HFF-Myc (cell line): ENCODE measurements at places on chromosomes 2 and 18.

DNA sequence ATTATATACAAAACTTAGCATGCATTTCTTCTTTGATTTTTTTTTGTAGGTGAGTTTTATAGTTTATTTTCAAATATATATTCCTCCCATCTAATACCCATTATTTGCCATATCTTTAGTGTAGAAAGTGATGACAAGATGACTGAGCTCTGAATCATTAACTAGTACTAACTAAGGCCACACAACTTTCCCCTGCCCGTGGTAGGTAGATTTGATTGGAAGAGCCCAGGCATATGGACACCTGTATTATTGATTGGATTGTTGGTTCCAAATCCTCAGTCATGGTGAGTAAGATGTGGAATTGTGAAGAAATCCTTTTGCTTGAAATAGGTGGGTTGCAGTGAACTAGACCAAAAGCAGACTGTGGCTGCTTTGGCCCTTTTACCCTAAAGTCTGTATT, 54.8 kb downstream of the ABI2 start:
- DNase-seq, result no peak

DNA sequence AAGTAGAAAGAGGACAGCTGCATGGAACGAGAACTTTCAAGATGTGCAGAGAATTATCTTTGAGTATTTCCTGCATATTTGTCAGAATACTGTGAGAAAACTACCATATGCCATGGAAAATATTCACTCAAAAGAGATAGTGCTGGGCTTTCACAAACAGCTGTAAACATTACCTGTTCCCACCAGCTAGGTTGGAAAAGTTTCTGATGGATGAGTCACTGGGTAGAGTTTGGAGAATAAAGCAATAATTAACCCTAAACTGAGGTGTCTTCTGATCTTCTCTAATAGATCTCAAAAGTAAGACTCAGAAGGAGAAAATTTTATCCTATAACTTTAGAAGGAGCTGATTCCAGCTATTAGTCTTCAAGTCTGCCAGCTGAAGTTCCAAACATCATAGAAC, 3.9 kb upstream of the FSIP2 start:
- no peak for DNase-seq

DNA sequence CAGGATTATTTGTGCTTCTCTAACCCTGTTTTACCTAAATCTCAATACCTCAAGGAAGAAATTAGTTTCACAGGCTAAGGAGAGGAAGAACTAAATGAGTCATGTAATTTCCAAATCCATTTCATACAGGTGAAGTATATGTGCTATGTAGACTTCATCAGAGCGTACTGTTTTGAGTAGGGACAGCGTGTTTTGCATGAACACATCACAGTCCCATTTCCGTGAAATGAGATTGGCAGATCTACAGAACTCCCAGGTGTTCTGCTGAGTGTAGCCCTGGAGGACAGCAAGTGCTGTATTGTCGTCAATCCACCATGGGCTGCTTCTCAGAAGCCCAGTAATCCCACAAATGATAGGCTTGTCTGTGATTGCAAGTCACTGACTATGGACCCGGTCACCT, 97.7 kb downstream of the XRCC5 start:
- DNase-seq, result no peak

GRCh38 chr2:52395912-52396311, 1364.0 kb upstream of the NRXN1 start:
- DNase-seq, result no peak

- DNase-seq, result no peak
Measured at GRCh38 chr2:212402316-212402715, 136.3 kb downstream of the ERBB4 start.

DNA sequence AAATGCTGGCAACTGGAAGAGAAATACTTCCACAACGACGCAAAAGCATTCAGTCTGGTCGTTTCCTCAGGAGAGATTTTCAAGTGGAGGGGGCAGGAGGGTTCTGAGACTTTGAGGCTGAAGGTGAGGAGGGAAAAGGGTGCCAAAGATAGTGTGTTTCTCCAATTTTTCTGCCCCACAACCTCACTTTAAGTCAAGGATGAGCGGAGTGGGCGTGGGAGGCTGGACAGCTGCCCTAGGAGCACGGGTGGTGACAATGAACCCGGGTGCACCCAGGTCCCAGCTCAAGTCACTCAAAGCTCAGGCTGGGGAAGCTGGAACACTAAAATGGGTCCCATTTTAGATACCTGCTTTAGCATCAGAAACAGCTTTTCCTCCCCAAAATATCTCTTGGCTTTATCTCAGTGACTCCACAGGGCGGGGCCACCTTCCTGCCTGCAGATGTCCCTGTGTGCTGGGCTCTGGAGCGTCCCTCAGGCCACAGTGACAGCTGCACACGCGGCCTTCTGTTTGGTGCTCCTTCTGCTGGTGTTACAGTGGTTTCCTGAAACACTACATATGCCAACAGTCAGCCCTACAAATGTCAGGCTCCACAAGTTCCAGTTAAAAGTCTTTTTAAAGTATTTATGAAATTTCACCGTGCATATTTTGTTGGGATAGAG, 1.4 kb upstream of the MBP start:
- DNase-seq, result no peak

DNA sequence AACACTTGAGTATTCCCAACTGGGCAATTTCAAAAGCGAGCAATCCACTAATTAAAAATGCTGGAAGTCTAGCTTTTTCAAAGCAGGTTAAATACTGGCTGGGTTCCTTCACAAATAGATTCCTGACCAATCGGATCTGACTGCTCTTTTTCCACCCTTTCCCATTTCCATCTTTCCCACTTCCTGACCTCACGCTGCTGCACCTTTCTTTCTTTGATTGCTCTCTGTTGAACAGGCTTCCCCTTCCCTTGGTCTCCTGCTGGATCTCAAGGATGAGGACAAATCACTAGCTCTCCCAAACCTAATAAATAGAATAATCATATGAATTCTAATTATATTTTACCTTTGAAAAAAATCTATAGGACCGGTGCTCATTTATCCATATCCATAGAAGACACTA, 121.2 kb downstream of the TCF4 start:
- DNase-seq, result no peak

GRCh38 chr2:108587621-108588020, 53.4 kb downstream of the LIMS1 start:
- no peak for DNase-seq

- no peak for DNase-seq
Measured at GRCh38 chr2:179277429-179278196, 13.0 kb upstream of the SESTD1 start.

- no peak for DNase-seq
Measured at GRCh38 chr2:72289736-72290135, 142.1 kb upstream of the CYP26B1 start.

DNA sequence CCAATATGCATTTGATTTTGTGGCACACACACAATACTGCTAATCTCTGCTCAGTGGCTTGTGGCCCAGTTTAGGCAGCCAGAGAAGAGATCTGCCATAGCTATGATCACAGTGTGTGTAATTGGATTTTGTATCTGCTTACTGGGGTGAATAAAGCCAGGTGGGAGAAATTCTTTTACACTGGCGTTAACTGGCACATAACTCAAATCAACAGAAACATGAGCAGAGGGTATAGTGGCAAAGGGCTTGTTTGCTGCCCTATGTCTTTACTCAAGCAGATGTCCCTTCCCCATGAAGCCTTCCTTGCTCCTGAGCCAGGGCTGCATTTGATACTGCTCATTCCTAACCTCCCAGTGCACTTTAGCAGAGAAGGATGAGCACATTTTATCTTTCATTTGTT, 28.5 kb downstream of the STON1 start:
- no peak for DNase-seq

- DNase-seq, result no peak
Measured at GRCh38 chr2:11784280-11784679, 37.8 kb downstream of the LPIN1 start.

GRCh38 chr18:13181765-13182164, 36.8 kb upstream of the LDLRAD4 start:
- DNase-seq, result no peak

DNA sequence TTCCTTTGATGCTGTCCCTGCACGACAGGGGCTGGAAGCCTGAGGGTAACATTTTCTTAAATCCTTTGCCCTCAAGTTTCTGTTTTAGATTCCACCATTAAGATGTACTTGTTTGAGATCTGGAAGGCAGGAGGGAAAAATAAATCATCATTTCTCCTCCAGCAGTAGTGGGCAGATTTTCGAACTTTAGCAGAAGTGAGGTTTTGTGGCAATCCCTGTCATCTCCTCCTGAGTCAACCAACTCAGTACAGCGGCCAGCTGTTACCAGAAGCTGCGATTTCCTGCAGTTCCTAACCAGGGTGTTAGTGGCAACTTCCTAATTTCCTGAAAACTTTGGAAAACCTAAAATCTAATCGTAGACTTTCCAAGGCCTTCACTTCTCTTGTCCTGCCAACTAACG, 517.2 kb upstream of the ACVR2A start:
- no peak for DNase-seq

DNA sequence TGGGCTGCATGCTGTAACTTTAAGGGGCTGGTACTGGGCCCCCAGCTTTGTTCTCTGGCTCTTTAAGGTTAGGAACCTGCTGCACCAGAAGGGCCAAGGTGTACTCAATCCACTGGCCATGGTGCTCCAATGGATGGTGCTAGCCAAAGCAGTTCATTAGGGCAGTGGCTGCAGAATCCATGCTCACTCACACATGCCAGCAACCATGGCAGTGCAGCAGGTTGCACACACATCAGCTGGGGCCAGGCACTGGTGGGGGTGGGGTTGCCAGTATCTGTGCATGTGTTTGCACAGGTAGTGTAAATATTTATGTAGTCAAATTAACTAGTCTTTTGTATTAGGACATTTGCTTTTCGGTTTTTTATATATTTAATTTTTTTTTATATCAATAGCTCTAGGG, 228.3 kb upstream of the EPC2 start:
- DNase-seq, result no peak

DNA sequence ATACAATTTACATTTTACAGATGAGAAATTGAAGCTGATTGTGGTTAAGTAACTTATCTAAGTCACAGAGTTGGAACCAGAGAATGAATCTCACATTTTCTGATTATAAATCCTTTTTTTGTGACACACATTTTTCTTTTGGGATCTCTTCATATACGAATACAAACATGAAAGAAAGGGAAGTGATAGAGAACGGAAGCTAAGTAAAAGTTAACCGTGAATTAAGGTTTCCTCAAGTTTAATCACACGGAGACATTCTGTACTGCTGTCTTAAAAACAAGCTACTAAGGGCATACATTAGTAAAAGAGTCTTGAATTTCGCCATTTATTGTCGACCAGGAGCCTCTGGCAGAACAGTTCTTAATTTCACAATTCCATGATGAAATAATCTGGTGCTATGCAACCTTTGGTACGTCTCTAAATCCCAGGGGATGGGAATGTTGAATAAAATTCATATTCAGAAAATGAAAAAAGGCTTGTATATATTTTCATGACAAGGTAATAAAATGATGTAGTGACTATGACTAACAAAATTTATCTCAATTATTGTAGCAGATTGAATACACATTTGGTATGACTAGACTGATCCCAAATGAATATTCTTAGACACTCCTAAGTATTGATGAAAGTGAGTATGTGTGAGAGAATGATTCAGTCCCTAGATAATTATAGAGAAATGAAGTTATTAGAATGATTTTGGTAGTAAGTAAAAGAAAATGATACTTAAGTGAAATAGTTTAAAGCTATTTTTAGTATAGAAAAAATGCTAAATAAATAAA, 40.3 kb upstream of the ZSWIM2 start:
- no peak for DNase-seq
